ENCODE measurements at places on chromosomes 16 and 17.

- DNase-seq, result no peak
Measured at GRCh38 chr17:50820651-50821050, 14.7 kb upstream of the WFIKKN2 start.

DNA sequence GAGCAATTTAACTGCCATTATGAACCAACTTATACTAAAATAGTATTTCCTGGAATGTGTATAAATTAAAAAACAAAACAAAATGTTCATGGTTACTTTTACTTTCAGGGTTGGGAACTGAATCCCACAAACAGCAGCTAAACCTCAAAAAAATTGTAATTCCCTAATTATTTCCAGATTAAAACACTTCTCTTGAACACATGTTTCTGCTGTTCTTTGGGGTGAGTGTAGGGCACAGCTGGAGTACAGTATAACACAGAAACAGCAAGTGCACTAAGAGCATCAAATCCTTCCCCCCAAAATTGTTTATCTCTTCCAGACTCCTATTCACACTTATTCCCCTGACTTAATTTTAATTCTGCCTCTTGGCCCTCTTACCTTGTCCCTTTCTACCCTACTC lies 56.4 kb downstream of the KANSL1 start:
- DNase-seq, result no peak

- DNase-seq, result no peak
Measured at GRCh38 chr16:85880861-85881260, 18.1 kb upstream of the IRF8 start.

DNA sequence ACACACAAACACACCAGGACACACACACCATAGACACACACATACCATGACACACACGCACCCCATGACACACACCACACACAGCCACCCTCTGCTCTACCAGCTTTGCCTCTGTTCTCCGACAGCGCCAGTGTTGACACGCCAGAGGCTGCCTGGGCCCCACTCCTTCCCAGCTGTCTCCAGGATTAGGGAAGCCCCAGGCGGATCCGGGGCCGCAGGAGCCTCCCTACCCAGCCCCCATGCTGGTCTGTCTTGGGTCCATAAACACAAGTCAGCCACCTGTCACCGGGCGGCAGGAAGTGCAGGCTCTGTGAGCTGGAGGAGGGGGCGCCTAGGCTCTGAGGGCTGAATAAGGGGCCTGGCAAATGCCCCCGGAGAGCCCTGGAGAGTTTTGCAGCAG lies 10.5 kb downstream of the TBC1D16 start:
- no peak for DNase-seq

- no peak for DNase-seq
Measured at GRCh38 chr16:22692034-22692433, 121.9 kb upstream of the HS3ST2 start.

GRCh38 chr17:78526231-78527025 lies 50.8 kb downstream of the DNAH17 start:
- DNase-seq, result no peak

GRCh38 chr16:14366974-14367707 lies 262.9 kb downstream of the PARN start:
- DNase-seq, result no peak

DNA sequence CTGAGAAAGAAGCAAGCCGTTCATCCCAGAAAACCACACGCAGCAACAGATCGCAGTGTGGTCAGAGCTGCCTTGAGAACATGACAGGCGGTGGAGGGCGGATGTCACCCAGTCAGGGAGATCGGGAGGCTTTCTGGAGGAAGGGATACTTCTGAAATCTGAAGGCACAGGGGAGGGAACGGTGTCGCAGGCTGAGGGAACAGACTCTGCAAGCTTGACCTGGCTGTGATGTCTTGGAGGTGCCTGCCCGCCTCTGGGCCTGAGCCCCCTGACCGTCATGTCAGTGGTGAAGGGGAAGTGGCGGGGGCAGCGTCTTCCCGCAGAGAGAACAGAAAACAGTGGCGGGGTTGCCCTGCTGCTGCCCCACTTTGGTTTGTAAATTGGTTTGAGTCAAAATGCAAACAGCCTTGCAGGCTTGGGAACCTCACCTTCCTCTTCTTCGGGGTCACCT lies 8.1 kb upstream of the ATP2A3 start:
- no peak for DNase-seq

- no peak for DNase-seq
Measured at GRCh38 chr17:39238311-39238972, 12.7 kb upstream of the STAC2 start.

DNA sequence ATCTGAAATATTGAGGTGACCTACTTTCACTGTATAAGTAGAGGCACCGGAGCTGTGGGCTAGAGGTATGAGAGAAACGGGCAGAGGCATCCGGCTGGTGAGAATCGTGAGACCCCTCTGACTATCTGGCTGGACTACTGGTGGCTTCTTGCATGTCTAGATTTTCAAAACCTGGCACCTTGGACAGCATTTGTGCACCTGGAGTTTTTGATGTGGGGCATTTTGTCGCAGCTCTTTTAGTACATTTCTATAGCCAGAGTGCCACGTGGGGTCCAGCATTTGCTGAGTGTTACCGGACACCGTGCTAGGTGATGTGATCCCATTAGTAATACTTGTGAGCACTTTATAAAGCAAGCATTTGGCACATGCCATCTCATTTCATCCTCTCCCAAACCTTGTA lies 32.6 kb upstream of the SHISA9 start:
- no peak for DNase-seq

GRCh38 chr16:47734081-47734857 lies 273.1 kb downstream of the PHKB start:
- DNase-seq, result no peak
